Aortic smooth muscle cell (primary cell): ENCODE measurements at places on chromosomes 12 and 14. TPM values are rescaled to one million over a fixed set of nuclear protein-coding genes. Genes with fewer than 3 reads are reported as not detected.

The SLC35F4 gene
- total RNA-seq: not detected in 2 replicates

The VPS37B gene
- 10.0 and 17.1 TPM in 2 replicates for total RNA-seq

The VDR gene
- 3.6 and 6.1 TPM in 2 replicates for total RNA-seq

The MANSC4 gene
- not detected in 2 replicates for total RNA-seq

The TMEM116 gene
- 6.8 and 8.5 TPM in 2 replicates for total RNA-seq

The DCAF4 gene
- 5.5 and 8.1 TPM in 2 replicates for total RNA-seq

The TAS2R20 gene
- 1.8 and 3.9 TPM in 2 replicates for total RNA-seq

The AMN gene
- not detected in 2 replicates for total RNA-seq

The IL31 gene
- total RNA-seq: not detected in 2 replicates

The ANKRD33 gene
- 0.06 TPM in 1 of 2 replicates, not detected in the other for total RNA-seq

The CLEC9A gene
- total RNA-seq: not detected in 2 replicates

The A2ML1 gene
- total RNA-seq: 0.53 TPM in 1 of 2 replicates, not detected in the other

The ADAM21 gene
- 0.50 and 1.2 TPM in 2 replicates for total RNA-seq

The ISM2 gene
- total RNA-seq: 0.06 TPM in 1 of 2 replicates, not detected in the other

The NPAS3 gene
- total RNA-seq: under 0.01 and 0.19 TPM in 2 replicates

The AICDA gene
- total RNA-seq: not detected in 2 replicates

The CIDEB gene
- total RNA-seq: 0.68 and 1.1 TPM in 2 replicates

The KRT8 gene
- total RNA-seq: 3.3 and 5.9 TPM in 2 replicates

The TAS2R7 gene
- total RNA-seq: not detected in 2 replicates

The PLA2G1B gene
- 0.25 TPM in 1 of 2 replicates, not detected in the other for total RNA-seq

The DPY19L2 gene
- total RNA-seq: 1.4 and 2.0 TPM in 2 replicates

The STAC3 gene
- total RNA-seq: 0.40 and 0.50 TPM in 2 replicates

The KLHDC1 gene
- 2.2 and 3.8 TPM in 2 replicates for total RNA-seq

The C14orf180 gene
- not detected in 2 replicates for total RNA-seq

The GARIN6 gene
- total RNA-seq: not detected in 2 replicates

The LYZ gene
- 0.19 and 0.53 TPM in 2 replicates for total RNA-seq

The MIA2 gene
- 9.4 and 13.7 TPM in 2 replicates for total RNA-seq

The MTHFD1 gene
- total RNA-seq: 53.7 and 68.0 TPM in 2 replicates

The TPPP2 gene
- not detected in 2 replicates for total RNA-seq

The RDH12 gene
- total RNA-seq: not detected in 2 replicates

The GPX2 gene
- 0.12 TPM in 1 of 2 replicates, not detected in the other for total RNA-seq

The SCNN1A gene
- not detected in 2 replicates for total RNA-seq

The TTC7B gene
- 19.0 and 25.3 TPM in 2 replicates for total RNA-seq

The SIX4 gene
- total RNA-seq: 5.2 and 5.3 TPM in 2 replicates

The SDR9C7 gene
- total RNA-seq: not detected in 2 replicates

The CIROP gene
- 0.06 and 0.13 TPM in 2 replicates for total RNA-seq

The B4GALNT3 gene
- under 0.01 and 0.12 TPM in 2 replicates for total RNA-seq

The CLEC14A gene
- total RNA-seq: 2.5 and 4.4 TPM in 2 replicates

The FZD10 gene
- total RNA-seq: under 0.01 TPM in 1 of 2 replicates, not detected in the other

The MYL6 gene
- 3,015 and 3,100 TPM in 2 replicates for total RNA-seq

The P2RX2 gene
- not detected in 2 replicates for total RNA-seq

The DUSP6 gene
- 58.1 and 88.6 TPM in 2 replicates for total RNA-seq

The SLC38A6 gene
- 40.7 and 52.2 TPM in 2 replicates for total RNA-seq

The CISTR gene
- not detected in 2 replicates for total RNA-seq

The MYH6 gene
- total RNA-seq: not detected in 2 replicates

The CCDC177 gene
- not detected in 2 replicates for total RNA-seq

The PLEK2 gene
- total RNA-seq: 2.2 and 2.9 TPM in 2 replicates

The OAS1 gene
- total RNA-seq: 0.75 and 5.3 TPM in 2 replicates

The SMCO2 gene
- 0.06 and 0.13 TPM in 2 replicates for total RNA-seq

The CLEC4D gene
- not detected in 2 replicates for total RNA-seq

The DDHD1 gene
- 10.7 and 13.7 TPM in 2 replicates for total RNA-seq

The PLEKHG3 gene
- 15.0 and 16.4 TPM in 2 replicates for total RNA-seq

The SYNE3 gene
- total RNA-seq: 38.7 and 57.7 TPM in 2 replicates

The FAM222A gene
- 0.06 and 0.13 TPM in 2 replicates for total RNA-seq

The INHBC gene
- not detected in 2 replicates for total RNA-seq

The FIGNL2 gene
- under 0.01 TPM in 2 replicates for total RNA-seq

The NUP107 gene
- 36.4 and 45.7 TPM in 2 replicates for total RNA-seq

The POLE gene
- 19.8 and 29.7 TPM in 2 replicates for total RNA-seq
